ENCODE measurements at places on chromosomes 13 and 19. TPM values are rescaled to one million over a fixed set of nuclear protein-coding genes. Genes with fewer than 3 reads are reported as not detected.

HCST gene
- total RNA-seq: 33.2 TPM

SH2D3A gene
- total RNA-seq: 16.6 TPM

ADGRE2 gene
- 2.8 TPM for total RNA-seq

DNA sequence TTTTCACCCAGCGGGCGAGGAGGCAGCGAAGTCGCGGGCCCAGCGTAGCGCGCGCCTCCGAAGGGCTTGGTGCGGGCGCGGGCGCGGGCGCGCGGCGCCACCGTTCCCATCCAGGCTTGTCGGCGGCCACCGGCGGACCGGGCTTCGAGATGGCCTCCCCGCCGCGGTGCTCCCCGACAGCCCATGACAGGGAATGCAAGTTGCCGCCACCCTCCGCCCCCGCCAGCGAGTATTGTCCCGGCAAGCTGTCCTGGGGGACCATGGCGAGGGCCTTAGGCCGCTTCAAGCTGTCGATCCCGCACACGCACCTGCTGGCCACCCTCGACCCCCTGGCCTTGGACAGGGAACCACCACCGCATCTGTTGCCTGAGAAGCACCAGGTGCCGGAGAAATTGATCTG lies at the start of gene WDR88:
Gene WDR88 (plus strand): TSS at position 94 of the 400 bp plus-strand sequence. CDS start 56 bp downstream, at position 150.
- H3K27ac ChIP-seq: no peak within 1 kb of the TSS
- DNase-seq: no peak
- no peak within 1 kb of the TSS for H3K4me3 ChIP-seq

- DNase-seq: no peak
- no peaks in the 10 kb centered on the region for H3K27me3 ChIP-seq
- no peaks in the 10 kb centered on the region for H3K36me3 ChIP-seq
- H3K4me3 ChIP-seq: no peak overlapping the region
- no peak overlapping the region for H3K27ac ChIP-seq
Observed at GRCh38 chr13:51303882-51304281, 35.6 kb upstream of the SERPINE3 start.

GRCh38 chr13:99063952-99064351 lies 86.1 kb upstream of the DOCK9 start:
- no peak overlapping the region for H3K27ac ChIP-seq
- H3K4me1 ChIP-seq: peaks cover 4% of the 10 kb centered on the region
- H3K4me3 ChIP-seq: no peak overlapping the region
- no peak for DNase-seq

- no peak overlapping the region for H3K27ac ChIP-seq
- H3K4me3 ChIP-seq: no peak overlapping the region
- H3K27me3 ChIP-seq: no peaks in the 10 kb centered on the region
- no peaks in the 10 kb centered on the region for H3K36me3 ChIP-seq
Observed at GRCh38 chr19:48533770-48534169, 18.2 kb upstream of the SULT2B1 start.

DNA sequence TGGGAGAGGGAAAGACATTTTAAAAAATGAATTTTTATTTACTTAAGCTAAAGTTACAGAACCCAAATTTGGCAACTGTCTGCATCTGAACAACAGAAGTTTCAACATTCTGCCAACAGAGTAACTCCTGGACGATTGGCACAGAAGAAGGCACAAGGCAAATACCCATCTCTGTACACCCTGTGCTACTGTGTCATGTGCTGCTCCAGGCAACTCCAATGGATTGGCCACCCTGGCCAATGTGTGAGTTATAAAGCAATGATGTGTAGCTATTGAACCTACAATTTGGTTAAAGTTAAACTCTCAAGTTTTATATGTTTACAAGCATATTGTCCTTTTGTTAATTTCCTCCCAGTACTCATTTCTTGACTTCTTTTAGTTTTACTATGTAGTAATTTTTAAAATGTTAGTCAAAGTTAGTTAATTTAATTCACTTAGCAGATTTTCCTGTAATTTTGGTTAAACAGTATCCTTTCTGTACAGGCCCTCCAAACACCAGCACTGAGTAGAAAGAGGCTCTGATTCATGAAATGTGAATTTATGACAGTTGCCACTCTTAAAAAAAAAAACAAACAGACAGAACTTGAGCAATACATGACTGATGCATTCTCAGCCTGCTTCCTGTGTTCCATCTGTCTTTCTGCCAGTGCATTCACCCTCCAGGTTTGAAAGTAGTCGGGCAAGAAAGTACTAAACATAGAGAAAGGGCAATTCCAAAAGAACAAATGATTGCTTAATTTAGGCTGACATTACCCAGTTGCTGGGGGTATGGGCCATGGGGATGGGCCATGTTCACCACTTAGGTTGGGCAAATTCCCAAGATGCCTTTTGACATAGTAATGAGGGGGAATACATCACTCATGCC lies 5.9 kb downstream of the STARD13 start:
- DNase-seq: no peak
- no peaks in the 10 kb centered on the region for H3K36me3 ChIP-seq
- H3K27ac ChIP-seq: peak overlapping the region; percentile 84
- no peak overlapping the region for H3K4me3 ChIP-seq

GRCh38 chr19:54426291-54426931 lies 11.1 kb downstream of the TTYH1 start:
- H3K4me3 ChIP-seq: no peak overlapping the region
- no peaks in the 10 kb centered on the region for H3K36me3 ChIP-seq
- H3K27me3 ChIP-seq: no peaks in the 10 kb centered on the region
- H3K27ac ChIP-seq: no peak overlapping the region
- DNase-seq: no peak
- H3K4me1 ChIP-seq: peaks cover 16% of the 10 kb centered on the region

- H3K4me3 ChIP-seq: no peak overlapping the region
- H3K27ac ChIP-seq: no peak overlapping the region
- no peaks in the 10 kb centered on the region for H3K4me1 ChIP-seq
- DNase-seq: no peak
Observed at GRCh38 chr13:113794086-113794485, 35.1 kb downstream of the TMEM255B start.
